Erythroblast (primary cell): ENCODE measurements at places on chromosomes 1 and 21.

GRCh38 chr1:155300553-155301329 lies 497 bp downstream of the PKLR start:
- DNase-seq, result no peak

DNA sequence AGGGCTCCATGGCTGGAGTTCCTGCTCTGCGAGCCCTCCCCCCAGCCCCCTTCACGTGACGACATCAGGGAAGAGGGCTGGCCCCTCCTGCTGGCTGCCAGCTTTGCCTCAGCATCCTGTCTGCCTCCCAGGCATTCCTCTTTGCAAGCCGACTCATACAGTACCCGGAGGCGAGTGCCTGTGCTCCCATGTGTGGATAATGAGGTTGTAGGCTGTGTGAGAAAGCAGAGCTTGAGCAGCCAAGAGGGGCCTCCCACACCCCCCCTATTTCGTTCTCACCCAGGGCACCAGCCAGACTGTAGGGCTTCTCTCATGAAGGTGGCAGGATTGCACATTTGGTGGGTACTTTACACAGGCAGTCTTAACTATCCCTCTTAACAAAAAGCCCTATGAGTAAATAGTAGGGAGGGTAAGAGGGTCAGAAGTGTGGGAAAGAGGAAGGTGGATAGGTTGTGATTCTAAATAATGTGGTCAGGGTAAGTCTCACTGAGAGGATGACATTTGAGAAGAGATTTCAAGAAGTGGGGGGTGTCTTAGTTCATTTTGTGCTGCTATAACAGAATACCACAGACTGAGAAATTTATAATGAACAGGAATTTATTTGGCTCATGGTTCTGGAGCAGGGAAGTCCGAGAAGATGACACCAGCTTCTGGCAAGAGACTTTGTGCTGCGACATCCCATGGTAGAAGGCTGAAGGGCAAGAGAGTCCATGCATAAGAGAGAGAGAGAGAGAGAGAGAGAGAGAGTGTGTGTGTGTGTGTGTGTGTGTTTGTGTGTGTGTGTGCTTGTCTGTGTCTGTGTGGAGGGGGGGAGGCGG lies 113.5 kb downstream of the OMA1 start:
- no peak for DNase-seq

- no peak for DNase-seq
Observed at GRCh38 chr1:110726755-110727154, 52.0 kb upstream of the KCNA3 start.

GRCh38 chr1:245648749-245649522 lies 494.2 kb downstream of the KIF26B start:
- no peak for DNase-seq

GRCh38 chr1:204359131-204359473 lies 627 bp downstream of the PLEKHA6 start:
- no peak for DNase-seq

GRCh38 chr21:44503901-44504399 lies 36.0 kb downstream of the KRTAP10-1 start:
- no peak for DNase-seq

GRCh38 chr1:211735208-211736170 lies 60.1 kb upstream of the NEK2 start:
- no peak for DNase-seq

GRCh38 chr1:17427696-17428660 lies 11.5 kb downstream of the RCC2 start:
- no peak for DNase-seq

DNA sequence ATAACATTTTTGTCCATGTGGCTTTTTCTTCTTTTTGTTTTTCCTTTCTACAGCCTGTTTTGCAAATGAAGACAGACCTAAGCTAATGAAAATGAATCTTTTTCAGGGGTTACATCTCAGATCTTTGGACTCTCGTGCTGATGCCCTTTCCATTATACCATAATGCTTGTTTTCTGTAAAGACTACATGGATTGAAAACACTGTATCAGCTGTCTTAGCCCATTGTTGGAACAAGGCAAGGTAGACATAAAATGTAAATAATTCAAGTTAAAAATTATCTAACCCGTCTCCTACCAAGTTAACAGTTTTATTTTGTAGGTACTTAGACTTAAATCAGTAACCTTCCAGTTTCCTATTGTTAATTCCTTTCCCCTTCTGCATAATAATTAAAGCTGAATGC lies 44.9 kb downstream of the RPRD2 start:
- no peak for DNase-seq

GRCh38 chr1:94265906-94266305 lies 28.5 kb upstream of the ARHGAP29 start:
- DNase-seq, result no peak

DNA sequence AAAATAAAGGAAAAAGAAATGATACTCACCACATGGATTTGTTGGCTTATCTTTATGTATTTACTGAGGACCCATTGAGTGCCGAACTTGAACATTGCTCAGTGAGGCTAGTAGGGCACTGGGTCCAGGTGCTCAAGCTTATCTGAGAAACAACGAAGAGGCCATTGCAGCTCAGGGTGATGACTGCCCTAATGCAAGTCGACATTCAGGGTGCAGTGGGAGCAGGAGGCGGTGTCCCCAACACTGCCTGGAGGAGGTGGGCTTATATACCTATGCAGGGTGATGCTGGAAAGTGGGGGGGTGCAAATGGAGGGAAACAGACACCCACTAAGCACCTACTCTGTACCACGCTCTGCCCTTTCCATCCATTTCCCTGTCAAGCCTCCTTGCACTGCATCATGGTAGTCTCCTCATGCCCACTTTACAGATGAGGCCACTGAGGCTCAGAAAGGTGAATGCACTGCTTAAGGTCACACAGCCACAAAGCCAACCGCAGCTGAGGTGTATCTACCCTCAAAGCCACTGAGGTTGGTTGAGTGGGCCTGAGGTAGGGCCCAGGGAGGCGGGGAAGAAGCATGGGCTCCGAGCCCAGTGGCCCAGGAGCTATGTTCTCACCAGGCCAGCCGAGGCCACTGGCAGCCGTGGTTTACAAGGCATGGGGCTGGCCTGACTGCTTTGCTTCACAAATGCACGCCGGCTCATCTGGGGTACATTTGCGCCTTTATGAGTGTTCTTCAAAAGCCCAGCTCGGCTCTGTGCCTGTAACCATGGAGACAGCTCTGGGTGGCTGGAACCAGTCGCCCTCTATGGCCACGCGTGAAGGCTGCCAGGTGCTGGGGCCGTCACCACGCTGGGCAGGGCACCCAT lies 103.8 kb downstream of the EPHB2 start:
- DNase-seq, result no peak

DNA sequence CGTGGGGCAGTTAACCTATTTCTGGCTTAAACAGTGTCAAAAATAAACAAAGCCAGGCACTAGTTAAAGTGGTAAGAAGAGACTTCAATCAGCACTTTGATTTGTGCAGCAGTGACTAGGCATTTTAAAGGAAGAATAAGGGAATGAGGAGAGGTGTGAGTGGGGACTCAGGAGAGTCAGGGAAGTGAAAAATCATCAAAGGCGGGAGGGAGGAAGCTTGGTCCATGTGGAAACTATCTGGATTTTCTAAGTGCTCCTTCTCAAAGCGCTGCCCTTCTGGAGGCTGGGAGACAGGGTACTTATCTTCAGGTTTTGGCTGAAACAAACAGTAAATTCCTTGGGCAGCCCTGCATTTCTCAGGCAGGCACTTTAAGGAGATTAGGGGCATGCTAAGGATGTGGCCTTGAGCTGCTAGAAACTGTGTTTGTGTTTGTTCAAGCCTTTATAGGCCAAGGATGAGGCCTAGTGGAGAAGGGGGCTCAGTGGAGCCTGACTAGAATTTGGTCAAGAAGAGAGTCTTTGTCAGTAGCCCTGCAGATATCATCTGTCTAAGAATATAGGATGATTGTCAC lies 486.5 kb downstream of the SIPA1L2 start:
- no peak for DNase-seq

DNA sequence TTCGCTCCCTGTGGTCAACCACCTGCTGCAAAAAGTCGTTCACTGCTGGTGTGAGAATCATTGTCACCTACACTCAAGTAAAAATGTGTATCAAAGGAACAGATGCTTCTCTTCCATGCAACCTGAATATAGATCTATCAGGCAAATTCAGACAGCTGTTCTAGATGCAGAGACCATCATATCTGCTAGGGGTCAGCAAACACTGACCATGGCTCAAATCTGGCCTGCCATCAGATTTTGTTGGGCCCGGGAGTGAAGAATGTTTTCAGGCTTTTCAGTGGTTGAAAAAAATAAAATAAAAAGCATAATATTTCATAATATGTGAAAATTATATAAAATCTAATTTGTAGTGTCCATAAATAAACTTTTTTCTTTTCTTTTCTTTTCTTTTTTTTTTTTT lies 199.6 kb downstream of the RGS7 start:
- no peak for DNase-seq

DNA sequence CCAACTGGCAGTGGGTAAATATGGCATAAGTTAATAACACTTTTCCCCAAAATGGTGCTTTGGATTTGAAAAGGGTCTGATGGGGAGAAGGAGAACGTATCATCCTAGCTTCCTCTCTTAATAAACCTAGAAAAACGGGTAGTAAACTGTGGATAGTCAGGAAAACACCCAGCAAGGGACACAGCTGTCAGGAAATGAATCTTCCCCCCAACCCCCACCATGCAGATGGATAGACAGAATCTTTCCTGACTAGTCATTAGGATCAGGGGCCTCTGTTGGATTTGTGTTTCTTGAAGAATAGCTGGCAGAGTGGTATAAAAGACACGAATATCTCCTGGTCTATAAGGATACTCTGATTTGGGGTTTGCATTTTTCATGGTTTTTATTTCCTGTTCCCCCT lies 22.5 kb upstream of the LAX1 start:
- no peak for DNase-seq

DNA sequence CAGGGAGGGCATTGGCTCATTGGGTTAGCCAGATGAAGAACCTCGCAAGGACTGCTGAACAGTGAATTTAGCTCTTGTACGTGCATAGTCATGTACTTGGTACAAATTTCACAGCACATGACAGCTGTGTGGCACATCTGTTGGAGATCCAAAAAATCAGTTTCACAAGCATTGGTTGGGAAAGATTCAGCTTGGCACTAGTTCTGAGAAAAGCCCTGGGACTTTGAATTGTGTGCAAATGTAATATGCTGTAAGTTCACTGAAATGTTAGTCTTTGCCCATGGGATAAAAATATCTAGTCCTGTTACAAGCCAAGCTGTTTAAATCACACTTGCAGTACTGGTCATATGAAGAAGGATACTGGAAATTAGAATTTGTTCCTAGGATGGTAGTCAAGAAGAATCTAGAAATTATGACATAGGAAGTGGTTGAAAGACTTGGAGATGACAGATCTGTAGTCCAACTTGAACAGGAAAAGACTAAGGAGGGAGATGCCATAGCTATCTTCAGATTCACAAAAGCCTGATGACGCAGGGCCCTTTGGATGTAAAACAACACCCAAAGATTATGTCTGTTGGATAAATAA lies 19.2 kb downstream of the LAMC2 start:
- no peak for DNase-seq
